ENCODE measurements at places on chromosomes 2 and 18.

DNA sequence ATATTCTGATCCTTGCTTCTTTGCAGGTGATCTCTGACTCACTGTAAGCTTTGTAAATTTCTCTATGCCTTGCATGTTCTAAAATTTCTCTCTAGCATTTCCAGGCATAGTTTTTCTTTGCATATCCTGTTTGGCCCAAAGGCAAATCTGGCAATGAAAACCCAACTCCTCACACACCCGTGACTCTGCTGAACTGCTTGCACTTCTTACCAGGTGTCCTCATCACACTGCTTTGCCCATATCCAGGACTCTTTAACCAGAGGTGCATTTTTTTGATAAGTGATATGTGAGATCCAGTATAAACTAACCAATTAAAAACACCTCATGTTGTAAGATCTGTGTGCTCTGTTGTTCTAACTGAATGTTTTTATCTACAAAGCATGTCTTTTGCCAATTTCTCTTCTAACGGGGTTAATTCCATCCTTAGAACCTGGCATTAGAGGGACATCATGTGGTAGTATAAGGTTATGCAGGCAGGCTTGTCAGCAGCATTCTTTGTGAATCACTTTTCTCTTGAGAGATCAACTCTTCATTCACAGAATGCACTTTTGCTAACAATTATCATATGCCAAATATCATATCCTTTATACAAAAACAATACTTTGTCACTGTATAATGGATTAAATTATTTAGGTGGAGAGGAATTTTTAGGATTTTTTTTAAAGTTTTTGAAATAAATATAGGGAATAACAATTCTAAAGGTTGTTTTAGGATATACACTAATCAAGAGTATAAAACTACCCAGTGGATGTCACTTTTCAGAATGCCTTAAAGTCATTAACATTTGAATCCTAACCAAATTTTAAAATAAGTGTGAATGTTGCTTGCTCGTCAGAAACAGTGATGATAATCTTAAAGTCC lies 20.8 kb upstream of the TMX3 start:
- DNase-seq = peak; percentile 38

DNA sequence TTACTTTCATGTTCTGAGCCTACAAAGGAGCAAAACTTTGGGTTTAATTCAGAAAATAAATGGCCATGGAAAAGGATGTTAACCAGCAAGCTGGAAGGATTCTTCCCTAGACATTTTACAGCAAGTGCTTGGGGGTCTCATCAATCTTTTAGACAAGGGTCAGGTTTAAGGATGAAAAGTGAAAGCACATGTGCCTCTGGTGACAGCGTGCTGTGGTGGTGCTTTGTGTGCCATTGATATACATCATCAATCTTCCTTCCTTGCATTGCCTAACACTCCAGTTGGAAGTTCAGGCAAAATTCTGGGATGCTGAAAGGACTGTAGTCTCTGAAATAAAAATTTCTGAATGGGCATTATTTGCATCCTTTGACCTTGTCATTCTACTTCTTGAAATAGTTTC lies 171.2 kb downstream of the KCNE4 start:
- no peak for DNase-seq

- DNase-seq = no peak
Observed at GRCh38 chr2:49306925-49307324, 152.6 kb upstream of the FSHR start.

GRCh38 chr2:169362894-169363559 lies 693 bp upstream of the LRP2 start:
- no peak for DNase-seq

DNA sequence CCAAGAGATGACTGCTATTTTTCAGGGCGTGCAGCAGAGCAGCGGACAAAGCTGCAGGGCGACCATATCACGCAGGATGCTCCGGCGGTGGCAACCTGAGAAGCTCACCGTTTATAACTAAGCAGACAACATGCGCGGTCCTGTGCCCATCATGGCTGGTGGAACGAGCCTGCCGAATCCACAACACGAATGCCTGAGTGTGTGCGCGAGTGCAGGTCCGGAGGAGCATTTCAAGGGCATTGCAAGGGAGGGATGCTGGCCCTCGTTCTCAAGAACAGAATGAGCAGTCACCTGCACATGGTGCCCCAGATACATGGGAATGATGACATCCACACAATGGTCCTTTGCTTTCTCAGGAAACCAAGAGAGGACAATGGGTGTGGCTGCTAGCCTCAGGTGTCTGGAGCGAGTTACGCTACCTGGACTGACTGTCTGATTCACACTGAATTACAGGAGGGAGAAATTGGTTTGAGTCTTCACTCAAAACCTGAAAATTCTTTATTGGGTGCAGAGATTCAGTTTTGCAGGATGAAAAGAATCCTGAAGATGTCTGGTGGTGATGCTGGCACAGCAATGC lies 39.8 kb downstream of the TBC1D8 start:
- no peak for DNase-seq

GRCh38 chr18:46411867-46412690 lies 244.9 kb downstream of the LOXHD1 start:
- DNase-seq = no peak

GRCh38 chr2:55502590-55503141 lies 16.9 kb upstream of the CFAP36 start:
- DNase-seq = no peak

GRCh38 chr2:148545390-148546256 lies 98.9 kb upstream of the EPC2 start:
- DNase-seq = peak; percentile 47

DNA sequence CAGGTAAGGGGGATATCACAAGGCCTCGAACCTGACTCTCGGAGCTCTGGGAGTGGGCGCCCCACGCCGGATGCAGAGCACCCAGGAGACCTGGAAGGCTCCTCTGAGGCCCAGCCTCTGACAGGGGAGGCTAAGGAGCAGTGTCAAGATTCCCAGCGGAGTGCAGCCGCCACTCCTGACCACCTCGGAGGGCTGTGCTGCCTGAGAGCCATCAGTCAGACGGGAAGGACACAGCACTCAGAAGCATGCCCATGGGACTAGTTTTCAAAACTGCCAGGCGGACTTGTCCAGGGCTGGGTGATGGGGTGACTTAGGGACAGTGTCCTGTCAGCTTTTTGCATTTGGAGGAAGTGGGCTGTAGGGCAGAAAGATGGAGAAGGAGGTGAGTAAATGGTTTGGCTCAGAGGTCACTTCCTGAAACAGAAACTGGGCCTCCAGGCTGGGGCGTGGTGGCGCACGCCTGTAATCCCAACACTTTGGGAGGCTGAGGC lies 34.6 kb upstream of the B3GNT7 start:
- no peak for DNase-seq

GRCh38 chr2:104896446-104896845 lies 42.5 kb downstream of the POU3F3 start:
- DNase-seq = no peak

- no peak for DNase-seq
Observed at GRCh38 chr18:75638776-75639471, 211.4 kb upstream of the SMIM21 start.

GRCh38 chr2:239164335-239164871 lies 236.4 kb downstream of the HDAC4 start:
- DNase-seq = peak; percentile 61

DNA sequence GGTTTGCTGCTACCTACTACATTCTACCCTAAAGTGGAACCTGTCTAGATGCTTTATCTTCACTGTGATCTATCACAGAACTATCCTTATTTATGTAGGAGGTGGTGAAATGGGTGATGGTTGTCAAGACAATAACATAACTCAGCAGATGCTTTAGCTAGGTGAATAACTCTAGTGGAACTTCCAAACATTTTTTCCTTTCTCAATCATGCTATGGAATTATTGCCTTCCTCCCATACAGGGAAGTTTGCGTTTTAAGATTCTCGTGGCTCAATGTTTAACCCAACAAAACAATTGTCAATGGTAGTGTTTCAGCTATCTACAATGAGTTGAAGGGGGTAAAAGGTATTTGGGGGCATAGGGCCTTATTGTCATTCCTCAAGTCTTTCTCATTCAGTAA lies 82.6 kb upstream of the GLI2 start:
- DNase-seq = no peak

DNA sequence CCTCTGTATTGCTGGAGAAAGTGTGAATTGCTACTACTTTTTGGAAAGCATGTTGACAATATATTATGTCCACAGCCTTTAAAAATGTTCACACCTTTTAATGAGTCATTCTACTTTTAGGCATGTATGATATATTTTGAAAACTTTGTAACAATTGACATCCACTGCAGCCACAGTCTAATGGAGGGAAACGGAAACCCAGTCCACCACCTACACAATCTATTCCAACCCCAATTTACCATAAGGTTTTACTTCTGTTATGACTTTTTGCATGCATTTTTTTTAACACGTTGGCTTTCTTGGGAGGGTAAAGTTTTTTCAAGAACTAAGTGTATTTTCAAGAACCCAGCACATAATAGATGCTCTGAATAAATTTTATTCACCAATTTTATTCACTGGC lies 38.5 kb upstream of the ATP8B1 start:
- DNase-seq = no peak

GRCh38 chr2:15243762-15244161 lies 317.4 kb downstream of the NBAS start:
- DNase-seq = no peak

- no peak for DNase-seq
Observed at GRCh38 chr2:54601339-54601738, 122.1 kb upstream of the EML6 start.

DNA sequence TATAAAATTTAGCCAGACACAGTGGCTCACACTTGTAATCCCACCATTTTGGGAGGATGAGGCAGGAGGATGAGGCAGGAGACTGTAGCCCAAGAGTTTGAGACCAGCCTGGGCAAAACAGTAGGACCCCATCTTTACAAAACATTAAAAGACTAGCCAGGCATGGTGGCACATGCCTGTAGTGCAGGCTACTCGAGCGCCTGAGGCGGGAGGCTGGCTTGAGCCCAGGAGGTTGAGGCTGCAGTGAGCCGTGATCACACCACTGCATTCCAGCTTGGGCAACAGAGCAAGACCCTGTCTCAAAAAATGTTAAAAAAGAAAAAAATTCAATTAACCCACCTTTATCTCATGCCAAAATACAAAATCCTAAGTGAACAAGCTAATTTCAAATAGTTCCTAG lies 4.0 kb downstream of the REV1 start:
- no peak for DNase-seq

DNA sequence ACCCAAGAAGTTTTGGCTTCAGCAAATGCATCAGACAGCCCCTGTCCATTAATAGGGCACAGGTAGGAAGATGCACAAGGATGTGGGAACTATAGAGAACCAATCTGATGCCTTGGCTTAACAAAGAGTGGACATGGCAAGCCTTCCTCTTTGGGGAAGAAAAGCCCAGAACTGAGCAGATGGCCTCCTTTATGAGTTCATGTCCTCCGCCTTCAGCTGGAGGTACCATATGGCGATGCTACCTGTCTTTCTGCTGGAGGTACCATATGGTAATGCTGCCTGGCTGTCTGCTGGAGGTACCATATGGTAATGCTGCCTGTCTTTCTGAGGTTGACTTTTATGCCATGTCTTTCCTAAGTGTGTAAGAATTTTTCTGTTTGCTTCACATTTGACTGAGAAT lies 6.0 kb downstream of the RETREG2 start:
- DNase-seq = no peak

DNA sequence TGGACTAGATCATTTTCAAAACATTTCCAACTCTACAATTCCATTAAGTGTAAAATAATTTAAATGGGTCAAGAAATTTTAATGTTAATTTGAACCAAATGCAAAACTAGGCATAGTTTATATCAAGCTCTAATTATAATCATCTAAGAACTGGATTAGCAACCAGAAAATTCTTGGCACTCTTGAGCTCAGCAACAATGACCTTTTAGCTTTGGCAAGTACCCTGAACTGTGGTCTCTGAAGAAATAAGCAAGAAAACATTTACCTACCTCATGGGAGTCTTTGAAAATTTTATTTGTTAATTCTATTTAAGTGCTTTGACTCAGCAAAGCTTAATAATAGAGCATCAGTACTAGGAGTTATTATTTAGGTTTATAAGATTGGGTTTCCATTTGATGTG lies 313.2 kb downstream of the SATB2 start:
- no peak for DNase-seq

- DNase-seq = no peak
Observed at GRCh38 chr2:156908825-156909224, 348.7 kb upstream of the GALNT5 start.

DNA sequence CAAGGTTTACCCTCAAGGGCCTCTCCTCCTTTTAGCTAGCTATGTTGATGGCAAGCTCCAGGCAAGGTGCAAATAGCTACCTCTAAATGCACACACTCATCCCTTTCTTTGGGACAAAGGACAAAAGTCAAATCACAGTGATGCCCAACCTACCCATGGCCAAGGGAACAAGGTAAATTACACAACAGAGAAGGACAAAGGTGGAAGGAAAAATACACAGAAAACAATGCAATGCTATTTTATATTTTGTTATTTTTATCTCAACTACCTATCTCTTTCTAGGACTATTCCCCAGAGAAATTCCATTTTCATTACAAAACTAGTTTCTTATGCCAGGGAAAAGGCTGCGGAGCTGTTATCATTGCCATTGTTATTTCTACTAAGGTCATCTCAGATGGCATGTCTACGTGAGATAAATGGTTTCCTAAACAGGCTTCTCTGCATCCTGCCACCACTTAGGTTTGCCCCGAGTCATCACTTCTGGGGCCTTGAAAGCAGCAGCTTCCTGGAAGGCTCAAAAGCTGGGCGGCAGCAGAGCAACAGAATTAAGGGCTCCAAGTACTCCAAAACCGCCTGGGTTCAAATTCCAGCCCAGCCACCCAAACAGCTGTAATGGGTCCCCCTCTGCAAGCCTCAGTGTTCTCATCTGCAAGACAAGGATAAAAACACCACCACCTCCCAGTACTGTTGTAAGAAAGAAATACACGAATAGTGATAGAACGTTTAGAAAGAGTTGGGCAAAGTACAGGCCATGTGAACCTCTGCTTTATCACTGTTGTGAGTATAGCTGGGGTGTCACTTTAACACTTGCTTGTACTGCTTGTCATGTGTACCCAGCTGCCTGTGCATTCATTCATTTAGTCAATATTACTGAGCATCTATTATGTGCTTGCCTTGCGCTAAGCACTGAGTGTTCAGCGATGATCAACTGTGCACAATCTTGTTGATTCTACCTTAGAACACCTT lies 20.9 kb downstream of the BCL2 start:
- DNase-seq = no peak

- no peak for DNase-seq
Observed at GRCh38 chr2:133986881-133987795, 266.7 kb upstream of the MGAT5 start.

GRCh38 chr2:120964819-120965218 lies 229.2 kb downstream of the GLI2 start:
- DNase-seq = no peak

- no peak for DNase-seq
Observed at GRCh38 chr18:58438958-58439300, 190.0 kb downstream of the ALPK2 start.

Data from HL-60 (cell line).